ENCODE measurements at places on chromosomes 13 and 19.

DNA sequence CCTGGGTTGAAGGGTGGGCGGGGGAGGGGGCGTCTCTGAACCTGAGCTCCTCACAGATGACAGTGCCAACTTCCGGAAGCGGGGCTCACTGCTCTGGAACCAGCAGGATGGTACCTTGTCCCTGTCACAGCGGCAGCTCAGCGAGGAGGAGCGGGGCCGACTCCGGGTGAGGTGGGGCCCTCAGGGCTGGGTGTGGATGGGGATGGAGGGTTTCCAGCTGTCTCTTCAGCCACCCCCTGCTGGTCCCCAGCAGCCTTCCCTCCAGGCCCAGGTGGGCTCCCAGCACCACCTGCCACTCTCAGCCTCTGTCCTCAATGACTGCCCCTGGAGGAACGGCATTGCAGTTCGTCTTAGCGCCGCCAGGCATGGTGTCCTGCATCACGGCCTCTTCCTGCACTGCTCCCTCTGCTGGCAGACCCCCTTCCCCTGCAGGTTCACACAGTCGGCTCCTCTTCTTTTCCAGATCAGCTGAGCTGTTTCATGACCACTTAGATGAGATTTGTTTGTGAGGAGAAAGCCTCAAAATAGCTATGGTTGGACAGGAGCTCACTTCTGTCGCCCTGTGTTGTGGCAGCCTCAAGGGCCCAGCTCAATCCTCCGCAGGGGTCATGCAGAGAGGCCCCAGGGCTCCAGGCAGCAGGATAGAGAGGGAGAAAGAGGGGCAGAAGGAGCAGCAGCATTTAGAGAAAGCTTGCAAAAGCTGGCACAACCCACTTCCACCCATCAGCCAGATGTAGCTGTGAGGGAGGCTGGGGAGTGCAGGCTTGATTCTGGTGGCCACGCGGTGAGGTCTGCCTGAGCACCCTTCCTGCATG, 2.5 kb upstream of the GARIN5A start:
- no peak for DNase-seq

DNA sequence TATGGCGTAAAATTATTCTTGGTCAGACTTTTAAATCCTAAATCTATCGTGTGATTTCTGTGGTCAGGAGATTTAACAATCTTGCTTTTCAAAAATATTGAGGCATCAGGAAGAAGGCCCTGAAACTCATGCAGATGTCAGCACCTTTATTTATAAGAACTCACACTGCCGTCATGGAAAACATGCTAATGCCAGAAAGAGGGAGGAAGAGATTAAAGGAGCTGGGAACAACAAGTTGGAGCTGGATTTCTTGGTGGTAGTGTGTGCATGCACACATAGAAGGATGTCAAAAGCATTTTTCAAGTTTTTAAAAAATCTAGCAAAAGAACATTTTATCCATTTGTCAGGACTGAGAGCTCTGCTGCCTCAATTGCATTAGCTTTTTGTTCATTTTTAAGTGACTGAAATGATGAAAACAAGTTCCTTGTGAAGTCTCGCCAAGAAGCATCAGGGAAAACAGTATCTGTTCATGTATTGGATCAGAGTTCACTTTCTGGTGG, 342.5 kb downstream of the SPRY2 start:
- no peak for DNase-seq

GRCh38 chr19:5803441-5803751, 1.5 kb upstream of the NRTN start:
- DNase-seq = no peak

- no peak for DNase-seq
These were observed 54.4 kb upstream of the MEDAG start for GRCh38 chr13:30851697-30852096.

Data from right forelimb (tissue), 1 donor.